ENCODE measurements at places on chromosomes 5 and 9.

DNA sequence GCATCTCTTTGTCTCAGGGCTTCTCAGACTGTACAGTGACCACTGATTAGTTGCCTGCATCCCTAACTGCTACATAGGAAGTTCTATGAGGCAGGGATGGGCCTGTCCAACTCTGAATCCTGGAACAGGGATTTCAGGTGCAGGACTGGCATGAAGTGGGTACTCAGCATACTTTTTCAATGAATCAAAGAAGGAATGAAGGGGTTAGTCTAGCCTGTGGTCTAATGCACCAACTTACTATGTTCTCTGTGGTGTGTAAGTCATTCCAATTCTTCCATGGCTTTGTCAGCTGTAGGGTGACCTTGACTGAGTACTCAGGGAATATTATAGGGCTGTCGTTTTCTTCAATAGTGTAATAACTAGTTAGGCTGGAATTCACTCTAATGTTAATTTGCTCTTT, 8.3 kb downstream of the COL15A1 start:
- DNase-seq, result no peak

- DNase-seq, result no peak
These were observed 16.8 kb downstream of the AMBP start for GRCh38 chr9:114061292-114061691.

GRCh38 chr9:98732801-98733200, 24.1 kb upstream of the GABBR2 start:
- DNase-seq, result no peak

DNA sequence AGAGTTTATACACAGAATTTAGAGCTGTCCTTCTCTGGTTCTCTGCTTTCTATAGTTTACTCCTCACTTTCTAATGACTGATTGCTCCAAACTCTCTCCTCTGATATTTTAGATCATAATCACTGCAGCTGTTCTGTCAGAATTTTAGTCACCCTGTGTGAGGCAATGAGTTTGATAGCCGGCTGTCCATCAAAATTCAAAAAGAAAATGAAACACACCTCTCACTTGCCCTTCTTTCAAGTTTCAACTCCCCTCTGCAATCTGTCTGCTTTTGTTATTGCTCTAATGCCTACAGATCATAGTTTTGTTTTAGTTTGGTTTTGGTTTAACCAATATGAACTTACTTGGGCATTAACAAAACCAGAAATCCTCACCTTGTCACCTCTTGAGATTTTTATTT, 23.3 kb upstream of the ABLIM3 start:
- DNase-seq, result no peak

DNA sequence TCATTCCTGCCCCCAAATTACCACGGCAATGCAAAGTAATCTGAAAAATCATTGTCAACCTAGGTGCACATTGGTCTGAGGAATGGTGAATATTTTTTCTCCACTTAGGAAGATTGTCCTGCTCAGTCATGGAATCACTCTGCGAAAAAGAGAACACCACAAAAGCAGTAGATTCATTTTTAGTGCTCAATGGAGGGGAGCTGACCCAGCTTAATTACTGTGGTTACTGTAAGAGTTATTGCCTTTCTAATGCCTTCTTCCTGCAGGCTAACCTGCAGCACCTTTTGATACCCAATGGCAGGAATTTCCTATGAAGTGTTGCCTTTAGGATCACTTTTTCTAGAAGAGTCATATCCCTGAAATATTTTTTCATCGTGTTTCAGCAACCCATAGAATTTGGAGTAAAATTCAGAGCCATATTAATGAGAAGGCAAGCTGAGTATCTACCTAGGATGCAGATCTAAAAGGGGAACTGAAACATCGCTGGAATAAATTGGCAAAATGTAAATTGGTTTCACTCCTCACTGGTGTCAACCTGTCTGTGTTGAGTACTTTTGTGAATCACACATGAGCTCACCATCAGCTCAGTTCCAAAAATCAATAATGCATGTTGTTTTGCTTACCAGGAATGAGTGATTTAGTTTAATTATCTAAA, 464.5 kb downstream of the CSNK1G3 start:
- DNase-seq, result no peak

- DNase-seq, result no peak
These were observed 57.1 kb downstream of the MFAP3 start for GRCh38 chr5:154095904-154096303.

- DNase-seq, result no peak
These were observed at the start of gene BARHL1 for GRCh38 chr9:132582276-132582785. TSS of gene BARHL1 (plus strand) at chr9:132582606. CDS start at chr9:132582798, 192 bp downstream.

GRCh38 chr5:65588694-65589093, 25.6 kb downstream of the PPWD1 start:
- no peak for DNase-seq
